ENCODE measurements at places on chromosomes 5 and 9. TPM values are rescaled to one million over a fixed set of nuclear protein-coding genes. Genes with fewer than 3 reads are reported as not detected.
A peak's percentile ranks its signal among the peaks of the same experiment; 100 is the strongest.

GRCh38 chr9:106025453-106025852 is 331.1 kb downstream of the TMEM38B start:
- DNase-seq, result no peak

DNA sequence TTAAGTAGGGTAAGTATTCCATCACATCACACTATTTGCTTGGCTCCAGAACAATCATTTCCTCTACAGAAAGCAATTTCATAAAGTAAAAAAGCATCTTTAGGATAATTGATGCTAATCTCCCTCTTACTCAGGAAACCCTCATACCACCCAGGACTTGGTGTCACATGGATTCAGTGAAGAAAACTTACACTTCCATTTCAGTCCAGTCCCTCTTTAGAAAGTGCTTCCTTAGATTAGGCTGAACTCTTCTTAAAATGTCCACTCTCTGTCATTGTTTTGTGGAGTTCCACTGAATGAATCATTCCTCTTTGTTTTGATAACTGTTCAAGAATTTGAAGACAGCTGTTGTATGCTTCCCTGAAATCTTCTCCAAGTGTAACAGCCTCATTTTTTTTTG is 144.0 kb upstream of the ZNF462 start:
- DNase-seq, result no peak

GRCh38 chr9:134679616-134680392 is 38.2 kb downstream of the COL5A1 start:
- no peak for DNase-seq

- DNase-seq, result peak; percentile 44
These were observed 48.2 kb downstream of the KIF2A start for GRCh38 chr5:62354028-62354874.

DNA sequence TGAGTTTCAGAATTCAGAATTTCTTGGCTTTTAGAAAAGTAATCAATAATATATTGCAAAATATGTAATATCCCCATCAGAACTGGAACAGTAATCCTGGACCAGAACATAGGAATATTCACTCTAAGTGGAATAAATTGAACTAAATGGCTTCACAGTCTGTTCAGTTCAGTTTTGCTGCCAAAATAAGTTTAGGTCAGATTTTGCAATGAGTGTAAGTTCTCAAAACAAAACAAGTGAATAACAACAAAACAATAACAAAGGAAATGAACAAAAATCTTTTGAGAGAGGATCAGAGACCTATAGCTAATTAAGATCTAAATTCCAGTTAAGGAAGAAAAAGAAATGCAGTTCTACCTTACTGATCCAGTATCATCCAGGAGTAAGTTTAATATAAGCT is 9.3 kb downstream of the PTGER4 start:
- no peak for DNase-seq

DNA sequence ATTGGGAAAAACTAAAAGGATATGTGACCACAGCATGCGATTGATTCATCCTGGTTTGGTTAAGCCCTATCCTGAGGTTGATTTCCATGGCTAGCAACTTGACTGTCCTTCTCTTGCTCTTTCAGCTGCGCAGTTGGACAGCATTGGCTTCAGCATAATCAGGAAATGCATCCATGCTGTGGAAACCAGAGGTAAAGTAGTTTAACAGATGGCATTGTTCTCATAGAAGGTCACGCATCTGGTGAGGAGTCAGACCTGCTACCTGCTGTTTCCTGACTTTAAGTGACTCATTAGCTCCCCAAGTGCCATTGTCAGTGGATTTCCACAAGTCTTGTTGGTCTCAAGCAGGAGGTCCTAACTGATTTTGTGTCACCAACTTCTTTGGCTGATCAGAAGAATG is 266.9 kb downstream of the ARHGAP26 start:
- DNase-seq, result no peak

- DNase-seq, result no peak
These were observed 70.8 kb downstream of the IL6ST start for GRCh38 chr5:55923865-55924500.

DNA sequence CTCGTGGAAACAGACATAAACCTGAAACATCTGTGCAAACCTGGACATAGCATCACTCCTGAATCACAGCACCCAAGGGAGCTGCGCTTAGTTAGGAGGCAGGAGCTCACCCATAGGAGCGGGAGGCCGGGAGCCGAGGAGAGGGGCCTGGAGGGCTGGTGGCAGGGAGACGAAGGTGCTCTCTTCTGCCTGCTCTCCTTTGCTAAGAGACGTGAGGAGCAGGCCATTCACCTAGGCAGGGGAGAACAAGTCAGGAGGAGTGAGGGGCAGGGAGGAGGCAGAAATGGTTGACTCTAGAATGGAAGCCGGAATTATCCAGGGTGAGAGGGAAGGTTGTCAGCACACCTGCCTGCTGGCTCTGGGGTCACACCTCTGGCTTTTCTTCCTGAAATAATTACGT is 398.4 kb upstream of the IRX2 start:
- no peak for DNase-seq

Gene CDH9
- polyA plus RNA-seq, result not detected

Gene FAM78A
- 1.0 TPM for polyA plus RNA-seq
